Body of pancreas (tissue), 4 donors: ENCODE measurements at places on chromosomes 5 and 9. TPM values are rescaled to one million over a fixed set of nuclear protein-coding genes. Genes with fewer than 3 reads are reported as not detected.

DNA sequence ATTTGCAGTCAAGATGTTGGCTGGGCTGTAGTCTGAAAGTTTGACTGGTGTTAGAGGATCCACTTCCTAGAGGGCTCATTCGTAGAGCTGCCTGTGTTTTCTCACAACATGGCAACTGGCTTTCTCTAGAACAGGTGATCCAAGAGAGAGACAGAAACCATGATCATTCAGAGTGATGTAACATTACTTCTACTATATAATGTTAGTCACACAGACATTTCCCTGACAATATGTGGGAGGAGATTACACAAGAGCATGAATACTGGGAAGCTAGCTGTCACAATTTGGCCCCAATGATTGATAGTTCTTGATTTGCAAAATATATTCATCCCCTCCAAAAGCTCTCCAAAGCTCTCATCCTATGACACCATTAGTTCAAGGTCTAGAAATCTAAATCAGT lies 10.9 kb upstream of the TMEM161B start:
- DNase-seq = no peak

DNA sequence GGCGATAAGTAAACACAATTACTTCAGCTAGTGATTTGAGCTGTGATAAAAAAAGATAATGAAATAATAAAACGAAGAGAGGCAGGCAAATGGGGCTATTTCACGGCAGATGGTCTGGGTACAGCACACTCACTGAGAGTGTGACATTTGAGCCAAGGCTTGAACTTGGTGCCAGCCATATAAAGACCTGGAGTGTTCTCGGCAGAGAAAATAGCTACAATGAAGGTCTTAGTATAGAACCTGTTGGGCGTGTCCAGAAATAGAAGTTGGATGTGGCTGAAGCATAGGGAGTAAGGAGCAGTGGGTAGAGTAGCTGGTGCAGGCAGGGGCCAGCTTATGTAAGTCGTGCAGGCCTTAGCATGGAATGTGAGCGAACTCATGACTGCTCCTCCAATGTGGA lies 660.3 kb upstream of the WWC1 start:
- DNase-seq = no peak

DNA sequence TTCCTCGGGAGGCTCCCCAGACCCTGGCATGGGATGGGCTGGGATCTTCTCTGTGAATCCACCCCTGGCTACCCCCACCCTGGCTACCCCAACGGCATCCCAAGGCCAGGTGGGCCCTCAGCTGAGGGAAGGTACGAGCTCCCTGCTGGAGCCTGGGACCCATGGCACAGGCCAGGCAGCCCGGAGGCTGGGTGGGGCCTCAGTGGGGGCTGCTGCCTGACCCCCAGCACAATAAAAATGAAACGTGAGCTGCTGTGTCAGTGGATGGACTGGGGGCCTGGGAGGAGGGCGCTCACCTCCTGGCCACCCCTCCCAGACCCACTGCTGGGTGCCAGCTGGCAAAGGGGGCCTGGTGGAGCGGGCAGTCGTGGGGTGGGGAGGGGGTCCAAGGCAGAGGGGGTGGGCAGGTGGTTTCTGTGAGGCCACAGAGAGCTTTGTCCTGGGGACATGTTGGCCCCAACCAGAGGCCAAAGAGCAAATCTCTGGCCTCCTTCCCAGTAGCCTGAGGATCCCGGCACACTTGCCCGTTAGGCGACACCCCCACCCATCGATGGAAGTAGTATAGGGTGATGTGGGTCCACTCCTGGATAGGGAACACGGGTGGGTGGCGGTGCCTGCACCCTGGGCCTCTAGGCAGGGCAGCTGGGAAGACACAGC lies 9.8 kb downstream of the EGFL7 start:
- no peak for DNase-seq

DNA sequence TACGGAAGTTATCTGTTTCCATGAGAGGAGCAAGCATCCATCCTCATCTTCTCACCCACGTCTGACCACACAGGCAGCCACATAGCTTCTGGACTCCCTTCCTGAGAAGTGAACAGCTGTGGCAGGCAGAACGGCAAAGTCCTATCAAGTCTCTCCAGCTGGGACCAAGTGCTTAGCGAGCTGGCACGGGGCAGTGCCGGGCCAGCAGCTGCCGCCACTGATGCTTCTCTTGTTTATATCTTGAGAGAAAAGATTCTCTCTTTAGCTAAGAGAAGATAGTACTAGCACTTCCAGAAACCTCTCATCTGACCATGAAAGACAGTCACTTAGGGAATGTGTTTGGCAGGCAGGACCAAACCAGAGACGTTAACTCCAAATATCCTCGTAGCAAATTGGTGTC lies 37.2 kb downstream of the PLAC8L1 start:
- peak; percentile 70 for DNase-seq

- DNase-seq = no peak
Observed at GRCh38 chr9:25427898-25428297, 250.3 kb downstream of the TUSC1 start.

DNA sequence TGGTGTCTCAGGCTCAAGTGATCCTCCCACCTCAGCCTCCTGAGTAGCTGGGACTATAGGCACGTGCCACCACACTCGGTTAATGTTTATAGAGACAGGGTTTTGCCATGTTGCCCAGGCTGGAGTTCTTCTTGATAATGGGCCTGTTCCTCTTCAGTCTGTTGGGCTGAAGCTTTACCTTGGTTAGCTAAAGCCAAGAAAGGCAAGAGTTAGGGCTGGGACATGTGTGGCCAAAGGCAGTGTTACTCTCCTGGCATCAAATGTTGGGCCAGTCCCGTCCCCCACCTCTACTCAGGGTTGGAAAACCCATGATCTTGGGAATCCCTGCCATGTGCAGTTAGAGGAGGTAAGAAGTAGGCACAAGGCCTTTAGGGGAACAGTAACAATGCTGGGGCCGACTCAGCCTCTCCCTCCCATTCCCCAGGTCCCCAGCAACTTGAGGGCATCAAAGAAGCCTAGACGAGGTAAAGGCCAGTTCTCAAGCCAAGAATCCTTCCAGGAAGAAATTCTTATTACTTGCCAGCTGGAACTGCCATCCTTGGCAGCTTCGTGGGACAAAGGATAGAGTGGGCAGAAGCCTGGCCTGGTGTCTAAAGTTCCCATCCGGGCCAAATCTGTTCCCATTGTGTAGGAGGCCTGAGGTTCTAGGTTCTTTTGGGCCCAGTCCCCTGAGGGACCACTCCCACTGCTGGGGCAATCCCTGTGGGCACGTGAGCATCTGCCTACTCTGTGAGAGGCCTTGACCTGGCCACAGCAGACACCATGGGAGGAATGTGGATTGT lies 4.5 kb downstream of the EGR1 start:
- DNase-seq = no peak

GNA14 gene
- total RNA-seq = 5.3 TPM
